ENCODE measurements at places on chromosomes 1 and 21.

DNA sequence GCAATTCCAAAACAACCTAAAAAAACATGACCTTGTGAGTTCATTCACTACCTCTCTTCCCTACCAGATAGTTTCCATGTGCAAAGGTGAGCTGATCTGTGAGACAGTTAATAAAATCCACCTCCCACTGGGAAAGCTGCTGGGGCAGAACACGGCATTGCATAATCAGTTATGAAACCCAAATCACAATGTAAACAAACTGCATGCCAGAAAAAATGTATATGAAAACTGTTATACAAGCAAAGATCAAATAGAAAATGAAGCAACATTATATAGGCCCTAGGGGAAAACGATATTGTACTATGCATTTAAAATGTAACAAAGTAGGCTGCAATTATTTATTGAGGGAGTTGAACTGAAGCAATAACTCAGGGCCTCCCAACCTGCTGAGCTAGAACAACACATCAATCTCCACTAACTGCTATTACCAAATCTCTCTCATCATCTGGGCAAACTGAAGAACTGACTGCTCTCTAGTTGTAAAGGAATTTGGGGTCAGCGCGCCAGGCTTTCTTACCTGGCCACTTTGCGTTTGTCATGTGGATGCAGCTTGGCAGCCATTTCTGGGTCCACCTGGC, 31.0 kb downstream of the TRIT1 start:
- no peak for DNase-seq

DNA sequence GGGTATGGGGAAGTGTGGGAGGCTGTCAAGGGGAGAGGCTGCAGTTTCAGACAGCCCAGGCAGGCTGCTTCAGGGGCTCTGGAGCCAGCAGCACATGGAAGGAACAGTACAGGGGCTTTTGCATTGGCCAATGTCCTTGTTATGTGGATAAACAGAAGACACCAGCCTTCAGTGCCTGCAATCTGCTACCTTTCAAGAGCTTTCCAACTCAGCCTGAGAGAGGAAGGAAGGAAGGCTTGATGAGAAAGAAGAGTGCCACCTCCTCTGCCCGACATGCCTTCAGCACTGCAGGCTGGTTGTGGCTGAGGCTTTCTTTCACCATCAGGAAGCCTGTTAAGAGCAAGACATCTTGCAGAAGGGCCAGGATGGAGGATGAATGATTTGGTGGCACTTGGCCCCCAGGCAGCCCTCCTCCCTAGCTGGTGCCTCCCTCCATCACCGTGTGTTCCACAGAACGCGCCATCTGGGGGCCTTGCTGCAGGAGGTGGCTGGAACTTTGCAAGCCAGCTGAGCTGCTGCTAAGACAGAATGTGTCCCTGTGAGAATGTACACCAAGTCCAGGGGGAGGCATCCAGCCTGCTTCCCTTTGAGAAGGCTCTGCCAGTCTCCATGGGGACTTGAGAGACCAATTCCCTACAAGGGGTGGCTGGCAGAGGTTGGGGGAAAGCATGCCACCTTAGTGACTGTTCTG, 372.4 kb upstream of the PROX1 start:
- DNase-seq: no peak

DNA sequence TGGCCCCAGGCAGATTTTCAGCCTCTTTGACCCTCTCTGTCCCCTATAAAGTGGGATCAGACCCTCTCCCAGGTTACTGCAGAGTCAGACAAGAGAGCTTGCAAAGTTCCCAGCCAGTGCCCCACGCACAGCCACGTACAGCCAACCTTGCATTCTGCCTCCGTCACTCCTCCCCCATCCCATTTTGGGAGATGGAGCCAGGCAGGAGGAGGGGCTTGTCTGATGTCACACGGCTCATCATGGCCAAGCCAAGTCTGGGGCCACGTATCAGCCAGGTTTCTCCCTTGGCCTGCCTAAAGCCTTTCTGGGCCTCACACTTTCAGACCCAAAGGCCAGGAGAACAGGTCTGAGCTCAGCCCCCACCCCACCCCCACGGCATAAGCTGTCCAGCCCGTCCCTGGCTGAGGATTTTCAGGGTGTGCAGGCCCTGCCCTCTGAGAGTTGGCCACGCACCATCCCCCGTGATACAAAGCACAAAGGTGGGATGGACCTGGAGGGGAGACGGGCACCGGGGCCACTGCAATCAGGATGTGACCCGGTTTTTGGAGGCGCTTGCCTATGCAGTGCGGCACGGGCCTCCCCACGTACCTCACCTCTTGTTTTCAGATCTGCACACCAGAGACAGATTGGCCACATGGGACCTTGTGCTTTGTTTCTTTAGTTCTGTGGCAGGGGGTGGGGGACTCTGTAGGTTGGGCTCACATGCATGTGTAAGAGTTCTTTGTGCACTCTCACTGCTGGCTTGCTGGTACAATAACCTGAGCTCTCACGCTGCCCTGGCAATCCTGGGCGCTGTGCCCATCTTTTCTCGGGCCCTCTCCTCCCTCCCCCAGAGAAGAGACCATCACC, 47.6 kb downstream of the TRIM11 start:
- no peak for DNase-seq

DNA sequence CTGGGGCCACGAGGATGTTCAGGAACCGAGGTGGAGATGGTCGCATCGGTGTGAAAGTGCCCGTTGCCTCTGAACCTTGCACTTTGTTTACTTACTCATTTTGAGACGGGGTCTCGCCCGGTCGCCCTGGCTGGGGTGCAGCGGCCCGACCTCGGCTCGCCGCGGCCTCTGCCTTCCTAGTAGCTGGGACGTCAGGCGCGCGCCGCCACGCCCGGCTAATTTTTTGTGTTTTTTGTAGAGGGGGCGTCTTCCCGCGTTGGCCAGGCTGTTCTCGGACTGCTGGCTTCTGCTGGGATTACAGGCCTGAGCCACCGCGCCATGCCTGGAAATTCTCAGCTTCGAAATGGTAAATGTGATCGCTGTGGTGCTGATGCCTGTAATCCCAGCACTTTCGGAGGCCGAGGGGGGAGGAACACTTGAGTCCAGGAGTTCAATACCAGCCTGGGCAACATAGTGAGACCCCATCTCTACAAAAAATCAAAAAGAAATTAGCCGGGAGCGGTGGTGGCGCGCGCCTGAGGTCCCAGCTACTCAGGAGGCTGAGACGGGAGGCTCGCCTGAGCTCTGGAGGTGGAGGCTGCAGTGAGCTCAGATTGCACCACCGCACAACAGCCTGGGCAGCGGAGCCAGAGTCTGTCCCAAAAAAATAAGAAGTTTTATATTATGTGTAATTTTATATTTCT, 684 bp upstream of the MRPL20 start:
- peak; percentile 24 for DNase-seq

DNA sequence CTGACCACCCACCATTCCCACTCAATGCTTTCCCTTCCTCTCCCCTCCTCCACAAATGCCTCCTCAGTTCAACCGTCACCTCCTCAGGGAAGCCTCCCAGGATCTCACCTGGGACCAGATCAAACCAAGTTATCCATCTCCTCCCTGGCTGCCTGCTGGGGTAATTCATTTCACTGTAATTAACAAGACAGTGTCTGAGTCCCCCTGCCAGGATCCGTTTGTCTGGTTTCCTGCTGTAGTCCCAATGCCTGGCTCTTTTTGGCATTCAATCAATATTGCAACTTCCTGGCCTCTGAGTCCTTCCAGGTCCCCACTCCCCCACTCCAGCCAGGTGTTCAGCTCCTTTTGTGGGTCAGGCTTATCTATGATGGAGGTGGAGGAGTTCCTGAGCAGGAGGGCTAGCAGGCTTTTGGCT, 687.7 kb downstream of the PTPRU start:
- no peak for DNase-seq

GRCh38 chr1:159923203-159924024, 1.9 kb downstream of the TAGLN2 start:
- DNase-seq: peak; percentile 67

GRCh38 chr1:246787781-246788513, 63.7 kb downstream of the SCCPDH start:
- no peak for DNase-seq

DNA sequence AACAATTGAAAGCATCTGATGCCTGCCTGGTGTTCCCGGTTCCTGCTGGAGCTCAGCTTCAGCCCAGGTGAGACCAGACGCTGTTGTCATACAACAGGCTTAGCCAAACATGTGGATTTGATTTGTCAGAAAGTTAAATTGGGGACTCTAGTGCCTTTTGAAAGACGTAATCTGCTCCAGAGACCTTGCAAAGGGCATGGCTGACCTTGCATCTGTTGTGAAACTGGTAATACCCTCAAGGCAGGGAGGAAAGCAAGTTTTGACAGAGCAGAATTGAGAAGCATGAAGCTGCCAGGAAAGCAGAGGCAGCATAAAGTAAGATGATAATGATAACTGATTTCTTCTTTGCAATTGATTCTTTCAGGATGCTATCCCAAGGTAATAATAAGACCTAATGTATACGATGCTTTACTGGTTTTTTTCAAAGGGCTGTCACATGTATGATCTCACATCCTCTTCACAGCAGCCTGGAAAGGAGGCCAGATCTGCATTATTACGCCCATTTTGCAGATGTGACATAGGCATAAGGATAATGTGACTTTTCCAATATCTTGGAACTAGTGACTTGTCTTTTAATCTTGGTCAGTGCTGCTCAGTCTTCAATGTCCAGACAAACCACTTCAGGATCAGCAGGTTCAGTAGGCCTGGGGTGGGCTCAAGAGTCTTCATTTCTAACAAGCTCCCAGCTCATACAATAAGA, 24.7 kb upstream of the CNN3 start:
- DNase-seq: no peak

DNA sequence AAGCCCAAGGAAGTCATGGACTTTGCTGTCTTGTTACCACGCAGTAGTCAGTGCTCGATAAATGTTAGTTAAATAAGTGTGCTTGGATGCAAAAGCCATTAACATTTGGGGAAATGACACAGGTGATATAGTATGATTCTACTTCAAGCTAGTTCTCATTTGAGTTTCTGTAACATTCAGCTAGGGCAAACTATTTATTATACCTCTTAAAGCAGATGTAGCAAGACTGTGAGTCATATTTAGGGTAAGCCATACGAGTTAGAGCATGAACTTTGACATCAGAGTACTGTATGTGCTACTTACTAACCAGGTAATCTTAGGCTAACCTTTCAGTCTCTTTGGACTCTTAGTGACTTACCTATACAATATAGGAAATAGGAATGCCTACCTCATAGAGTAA, 21.0 kb downstream of the CLCA4 start:
- DNase-seq: no peak

DNA sequence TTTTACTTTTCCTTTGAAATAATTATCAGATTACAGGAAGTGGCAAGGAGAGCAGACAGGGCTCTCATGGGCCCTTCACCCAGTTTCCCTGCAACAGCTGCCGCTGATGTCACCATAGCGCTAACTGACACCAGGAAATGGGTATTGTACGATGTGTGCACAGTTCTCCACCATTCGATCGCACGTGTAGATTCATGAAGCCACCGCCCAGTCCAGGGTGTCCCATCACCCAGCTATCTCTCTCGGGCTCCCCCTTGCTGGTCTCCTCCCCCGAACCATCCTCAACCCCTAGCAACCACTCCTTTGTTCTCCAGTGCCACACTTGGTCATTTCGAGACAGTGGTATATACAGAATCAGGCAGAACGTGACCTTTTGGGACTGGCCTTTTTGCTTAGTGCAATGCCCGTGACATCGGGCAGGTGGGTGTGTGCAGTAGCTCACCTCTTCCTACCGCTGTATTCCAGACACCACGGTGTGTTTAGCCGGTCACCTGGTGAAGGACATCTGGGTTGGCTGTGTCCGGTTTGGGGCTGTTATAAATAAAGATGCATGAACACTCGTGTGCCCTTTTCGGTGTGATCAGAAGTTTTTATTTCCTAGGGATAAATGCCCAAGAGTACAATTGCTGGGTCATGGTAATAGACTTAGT, 118.4 kb downstream of the CRYAA start:
- DNase-seq: no peak

DNA sequence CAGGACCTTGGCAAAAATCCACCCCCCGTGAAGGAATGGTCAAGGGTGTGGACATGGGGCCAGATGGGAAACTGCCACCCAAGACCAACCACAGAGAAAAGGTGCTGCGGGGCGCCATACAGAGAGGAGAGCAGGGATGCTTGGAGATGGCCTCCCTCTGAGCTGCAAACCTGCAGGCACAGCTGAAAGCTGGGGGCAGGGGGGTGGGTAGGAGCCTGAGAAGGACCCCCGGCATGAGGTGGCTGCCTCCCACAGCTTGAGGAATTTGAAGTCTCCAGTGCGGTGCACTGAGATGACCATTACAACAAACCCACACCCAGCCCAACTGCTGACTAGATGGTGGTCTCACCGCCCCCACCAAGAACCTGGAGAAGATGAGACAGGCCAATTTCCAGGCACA, 84.8 kb downstream of the WDR4 start:
- DNase-seq: no peak

DNA sequence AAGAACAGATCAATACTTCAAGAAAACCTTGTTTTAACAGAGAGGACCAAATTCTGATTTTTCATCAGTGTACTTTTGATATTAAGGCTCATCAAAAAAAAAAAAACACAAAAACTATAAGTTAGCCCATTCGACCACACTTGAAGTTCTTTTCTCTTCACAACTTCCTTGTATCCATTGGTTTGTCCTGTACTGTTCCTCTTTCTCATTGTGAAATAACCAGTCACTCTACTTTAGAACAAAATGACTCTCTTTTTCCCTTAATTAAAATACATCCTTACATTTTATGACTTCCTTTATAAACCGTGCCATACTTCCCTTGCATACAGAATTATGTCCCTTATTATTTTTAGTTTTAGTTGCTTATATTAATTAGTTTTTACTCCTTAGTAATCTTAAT, 8.4 kb downstream of the QSOX1 start:
- DNase-seq: no peak

- no peak for DNase-seq
Measured at GRCh38 chr1:39136638-39137037, 67.9 kb upstream of the MACF1 start.

- DNase-seq: no peak
Measured at GRCh38 chr1:176837708-176838107, 326.8 kb downstream of the ASTN1 start.

- no peak for DNase-seq
Measured at GRCh38 chr1:234715252-234716014, 105.5 kb upstream of the IRF2BP2 start.

- DNase-seq: peak; percentile 55
Measured at GRCh38 chr1:71881611-71882010, 400.7 kb downstream of the NEGR1 start.

DNA sequence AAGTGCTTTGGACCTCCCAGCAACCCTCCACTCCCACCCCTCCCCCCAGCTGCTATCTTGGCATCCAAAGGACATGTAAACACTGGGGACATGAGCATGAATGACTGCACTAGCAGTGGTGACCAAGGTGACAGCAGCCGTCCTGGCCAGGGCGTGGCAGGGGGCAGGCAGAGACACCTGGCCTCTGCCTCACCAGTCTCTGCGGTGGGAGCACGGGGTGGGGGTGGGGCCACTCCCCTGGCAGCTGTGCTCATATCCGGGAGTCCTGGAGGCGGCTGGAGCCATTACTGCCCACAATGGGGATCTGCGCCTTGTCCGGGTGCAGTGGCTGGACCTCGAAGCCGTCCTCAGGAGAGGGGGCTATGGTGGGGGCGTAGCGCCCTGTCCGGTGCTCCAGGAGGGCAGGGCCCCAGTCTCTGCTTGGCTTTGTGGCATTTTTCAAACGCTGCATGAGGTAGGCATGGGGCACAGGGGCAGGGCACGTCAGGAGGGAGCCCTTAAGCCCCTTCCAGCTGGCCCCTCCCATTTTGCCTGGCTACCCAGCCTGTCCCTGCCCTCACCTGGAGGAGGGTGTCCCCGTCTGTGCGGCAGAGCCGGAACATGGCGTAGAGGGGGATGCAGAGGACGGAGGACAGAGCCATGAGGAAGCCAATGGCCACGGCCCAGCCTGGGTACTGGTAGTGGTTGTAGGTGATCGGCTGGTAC, 6.0 kb downstream of the CCDC24 start:
- DNase-seq: no peak

GRCh38 chr1:60988891-60989290, 93.5 kb upstream of the NFIA start:
- DNase-seq: peak; percentile 9

Data from fibroblast of skin of abdomen (primary cell).